ENCODE measurements at places on chromosomes 16 and 17.

- no peak for DNase-seq
Observed at GRCh38 chr17:64373722-64374121, 16.9 kb downstream of the PECAM1 start.

- no peak for DNase-seq
Observed at GRCh38 chr16:82037666-82038065, 2.6 kb downstream of the HSD17B2 start.

GRCh38 chr16:88502371-88502770 is 49.3 kb downstream of the ZFPM1 start:
- no peak for DNase-seq

DNA sequence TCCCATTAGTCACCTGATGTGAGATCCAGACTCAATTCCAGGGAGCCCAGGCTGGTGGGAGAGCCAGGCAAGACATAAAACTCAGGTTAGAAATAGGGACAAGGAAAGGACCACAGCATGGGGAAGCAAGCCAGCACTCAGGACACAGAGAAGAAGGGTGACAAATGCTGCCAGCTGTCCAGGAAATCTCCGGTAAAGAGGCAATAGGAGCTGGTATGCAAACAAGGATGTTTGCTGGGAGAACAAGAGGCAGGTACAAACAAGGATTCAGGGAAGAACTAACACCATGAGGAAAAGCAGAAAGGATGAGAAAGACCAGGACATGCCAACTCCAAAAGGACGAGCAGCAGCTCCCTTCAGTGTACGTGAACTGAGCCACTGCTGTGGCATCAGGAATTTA is 10.2 kb upstream of the TXNDC11 start:
- DNase-seq: no peak

GRCh38 chr17:20074001-20074400 is 64.8 kb downstream of the SPECC1 start:
- no peak for DNase-seq

DNA sequence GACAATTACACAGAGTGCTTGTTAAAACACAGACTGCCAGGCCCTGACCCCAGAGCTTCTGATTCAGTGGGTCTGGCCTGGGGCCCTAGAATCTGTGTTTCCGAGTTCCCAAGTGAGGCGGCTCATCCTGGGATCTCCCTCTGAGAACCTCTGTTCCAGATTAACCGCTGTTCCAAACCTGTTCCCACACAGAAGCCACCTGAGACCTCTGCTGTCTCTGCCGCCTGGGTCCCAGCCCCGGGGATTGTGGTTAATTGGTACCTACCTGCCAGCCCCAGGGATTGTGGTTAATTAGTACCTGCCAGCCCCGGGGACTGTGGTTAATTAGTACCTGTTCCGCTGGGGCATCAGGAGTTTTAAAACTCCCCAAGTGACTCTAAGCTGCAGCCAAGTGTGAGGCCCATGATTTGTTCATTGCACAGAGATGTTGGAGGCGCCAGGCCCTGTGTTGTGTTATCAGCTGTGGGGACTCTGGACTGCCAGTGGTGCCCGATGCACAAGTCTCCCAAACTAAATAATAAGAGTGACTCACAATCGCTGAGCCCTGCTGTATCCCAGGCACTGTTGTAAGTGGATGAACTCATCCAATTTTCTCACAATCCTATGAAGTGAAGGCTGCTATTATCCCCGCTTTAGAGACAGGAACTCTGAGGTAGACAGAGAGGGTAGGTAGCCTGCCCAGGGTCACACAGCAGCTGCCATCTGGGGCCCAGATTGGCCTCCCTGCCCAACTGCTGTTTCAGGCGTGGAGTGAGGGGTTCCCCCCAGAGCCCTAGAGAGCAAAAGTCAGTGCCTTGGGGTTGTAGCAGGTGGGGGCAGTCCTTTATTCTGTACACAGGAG is 219.7 kb downstream of the IRF8 start:
- DNase-seq: no peak

Measured in iris pigment epithelial cell (primary cell).